Ascending aorta (tissue), 2 donors: ENCODE measurements at places on chromosomes 3 and 15.

DNA sequence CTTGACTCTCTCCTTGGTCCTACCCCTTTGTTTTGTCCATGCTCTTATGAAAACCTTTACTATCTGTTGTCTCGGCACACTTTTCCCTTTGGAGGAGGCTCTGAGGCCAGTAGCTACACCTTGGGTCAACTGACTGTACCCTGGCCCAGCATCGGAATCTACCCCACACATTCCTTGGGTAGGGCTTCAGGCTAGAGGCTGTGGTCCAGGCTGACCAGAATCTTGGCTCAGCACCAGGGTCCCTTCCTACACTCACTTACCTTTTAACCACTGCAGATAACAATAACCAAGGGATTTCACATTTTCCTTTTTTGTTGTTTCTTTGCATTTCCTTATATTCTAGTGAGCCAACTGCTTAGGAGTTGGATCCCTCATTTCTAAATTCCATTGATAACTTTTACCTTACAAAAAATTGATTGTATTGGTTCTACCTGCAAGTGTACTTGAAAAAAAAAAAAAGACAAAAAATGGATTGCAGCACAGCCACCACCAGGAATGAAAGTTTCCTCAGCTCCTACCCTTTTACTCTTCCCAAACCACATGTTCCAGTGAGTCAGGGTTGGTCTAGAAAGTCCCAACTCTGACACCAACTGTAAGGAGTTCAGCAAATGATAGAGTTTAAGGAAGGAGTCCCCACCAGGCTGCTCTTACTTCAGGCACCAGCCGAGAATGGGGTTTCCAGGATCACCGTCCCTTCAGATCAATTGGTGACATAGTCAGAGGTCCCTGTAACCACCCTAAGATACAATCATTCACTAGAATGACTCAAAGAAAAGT lies 95.6 kb downstream of the FBLN2 start:
- DNase-seq = no peak

GRCh38 chr3:17845026-17845812 lies 102.8 kb upstream of the TBC1D5 start:
- DNase-seq = no peak

DNA sequence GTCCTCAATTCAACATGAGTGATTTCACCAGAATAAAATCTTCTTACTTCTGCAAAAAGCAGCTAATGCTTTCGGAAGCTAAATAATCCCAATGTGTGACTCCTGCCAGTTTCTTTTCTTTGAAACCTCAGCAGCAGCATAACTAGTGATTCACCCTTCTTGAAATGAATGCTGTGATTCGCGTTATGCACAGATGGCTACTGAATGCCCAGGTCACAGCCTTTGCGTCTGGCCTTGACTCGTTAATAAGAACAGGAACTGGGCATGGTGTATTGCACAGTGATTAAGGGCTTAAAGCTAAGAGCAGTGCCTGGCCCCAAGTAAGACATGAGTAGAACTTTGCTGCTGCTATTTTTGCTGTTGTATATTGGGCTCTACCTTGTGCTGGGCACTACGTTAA lies 19.0 kb downstream of the CGNL1 start:
- DNase-seq = no peak

GRCh38 chr3:6962801-6963200 lies 101.9 kb downstream of the GRM7 start:
- DNase-seq = no peak

DNA sequence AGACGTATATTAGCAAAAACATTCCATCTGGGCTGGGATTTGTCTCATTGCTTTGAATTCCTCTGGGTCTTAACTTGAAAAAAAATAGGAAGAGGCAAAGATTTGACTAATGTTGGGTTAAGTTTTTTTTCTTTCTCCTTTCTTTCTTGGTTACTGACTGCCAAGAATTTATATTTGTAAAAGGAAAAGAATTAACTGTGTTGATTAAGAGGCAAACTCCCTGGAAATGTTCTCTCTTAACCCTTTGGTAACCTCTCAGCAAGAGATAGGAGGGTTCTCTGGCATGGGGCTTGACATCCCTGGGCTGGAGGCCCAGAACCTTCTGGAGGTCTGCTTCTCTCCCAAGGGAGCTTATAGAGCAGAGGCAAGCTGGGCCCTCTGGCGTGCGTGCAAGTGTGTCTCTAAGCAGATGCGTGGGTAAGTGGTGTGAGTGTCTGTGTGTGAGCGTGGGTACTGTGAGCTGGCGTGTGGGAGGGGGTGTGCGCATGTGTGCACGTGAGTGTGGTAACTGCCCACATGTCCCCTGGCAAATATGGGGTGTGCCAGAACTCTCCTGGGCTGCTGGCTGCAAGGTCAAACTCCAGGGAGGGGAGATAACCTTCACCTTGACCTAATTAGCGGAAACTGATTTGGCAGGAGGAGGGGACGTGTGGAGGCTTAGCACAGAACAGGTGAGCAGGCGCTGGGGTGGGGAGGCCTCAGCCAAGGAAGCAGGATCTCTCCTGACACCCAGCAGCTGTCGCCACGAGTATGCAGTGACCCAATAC lies 49.4 kb upstream of the MAGEF1 start:
- DNase-seq = no peak

GRCh38 chr3:128515967-128516366 lies 23.0 kb upstream of the GATA2 start:
- no peak for DNase-seq

DNA sequence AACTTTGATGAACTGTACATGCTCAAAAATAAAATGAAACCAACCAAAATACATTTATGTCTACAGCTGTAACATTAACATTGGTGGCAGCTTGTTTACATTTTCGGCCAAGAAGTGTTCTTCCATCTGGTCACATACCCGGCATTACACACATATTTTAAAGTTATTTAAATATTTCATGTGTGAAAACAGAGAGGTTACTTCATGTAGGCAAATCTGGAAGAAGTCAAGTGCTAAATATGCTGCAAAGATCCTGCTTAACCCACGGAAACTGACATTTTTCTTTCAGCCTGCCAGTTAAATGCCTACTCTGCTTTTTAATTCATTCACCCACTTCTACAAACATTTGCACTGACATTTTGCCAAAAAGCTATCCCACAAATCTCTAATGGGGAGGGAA lies 69.7 kb downstream of the MB21D2 start:
- DNase-seq = no peak

DNA sequence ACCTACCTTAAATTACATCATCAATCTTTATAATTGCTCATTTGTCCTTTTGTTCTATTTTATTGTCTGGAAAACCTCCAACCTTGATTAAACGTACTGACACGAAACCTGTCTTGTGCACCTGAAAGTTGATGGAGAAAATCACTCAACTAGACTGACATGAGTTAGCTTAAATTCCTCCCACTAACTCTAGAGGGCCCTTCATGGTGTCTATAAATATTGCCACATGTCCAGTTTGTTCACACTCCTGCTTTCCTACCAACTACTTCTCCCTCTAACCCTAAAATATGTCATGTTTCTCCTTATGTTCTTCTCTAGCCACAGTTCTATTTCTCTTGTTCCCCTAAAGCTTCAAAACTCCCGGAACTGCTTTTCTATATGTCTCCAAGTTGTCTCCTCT lies 59.8 kb upstream of the SGO1 start:
- DNase-seq = no peak

GRCh38 chr3:20073068-20073467 lies 32.8 kb downstream of the KAT2B start:
- no peak for DNase-seq
